ENCODE measurements at places on chromosomes 4 and X.

- DNase-seq: no peak
These were observed 50.6 kb downstream of the GPR50 start for GRCh38 chrX:151226941-151227340.

DNA sequence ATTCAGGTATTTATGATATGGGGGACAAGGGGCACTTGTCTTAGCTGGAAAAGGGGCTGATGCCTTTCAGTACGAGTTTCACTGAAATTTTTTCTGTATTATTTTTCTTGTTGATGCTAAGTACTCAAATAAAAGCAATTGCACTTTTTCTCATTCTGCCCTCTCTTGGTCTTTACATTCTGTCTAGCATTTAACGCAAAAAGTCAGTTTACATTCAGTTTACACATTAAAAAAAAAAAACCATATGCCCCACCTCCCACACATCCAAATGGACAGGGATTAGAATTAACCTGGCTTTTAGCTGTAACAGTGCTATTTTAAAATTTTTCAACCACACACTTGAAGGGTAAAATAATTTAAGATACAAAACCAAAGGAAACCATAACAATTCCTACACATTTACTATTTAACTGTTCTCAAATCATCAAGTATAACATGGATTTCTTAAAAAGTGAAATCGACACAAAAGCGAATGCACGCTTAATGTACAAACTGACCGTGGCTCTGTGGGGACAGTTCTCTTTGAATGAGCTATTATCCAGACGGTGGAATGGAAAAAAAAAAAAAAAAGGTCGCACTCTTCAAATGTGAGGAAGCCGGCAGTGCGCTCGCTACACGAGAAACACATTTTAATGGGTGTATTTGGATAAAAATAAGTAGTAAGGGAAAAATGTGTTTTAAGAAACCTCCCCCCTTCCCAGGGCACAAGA is 1.4 kb downstream of the AMMECR1 start:
- no peak for DNase-seq

DNA sequence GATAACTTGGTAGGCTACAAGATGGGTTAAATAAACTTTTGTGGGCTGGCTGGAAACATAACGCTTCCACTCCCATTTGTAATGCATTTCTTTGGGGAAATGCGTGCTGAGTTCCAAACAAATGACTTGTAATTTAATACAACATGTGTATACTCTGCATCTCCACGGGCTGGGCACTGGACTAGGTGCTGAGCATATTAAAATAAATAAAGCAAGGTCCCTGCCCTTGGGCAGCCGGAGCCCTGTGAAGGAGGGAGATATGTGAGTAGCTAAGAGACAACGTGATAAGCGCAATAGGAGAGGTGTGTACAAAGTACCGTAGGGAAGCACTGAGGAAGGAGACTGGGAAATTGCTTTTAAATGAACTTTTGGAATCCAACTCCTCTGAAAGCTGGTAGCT is 147.2 kb upstream of the RBPJ start:
- DNase-seq: no peak

- DNase-seq: no peak
These were observed 36.5 kb downstream of the SH3RF1 start for GRCh38 chr4:169234137-169234855.

DNA sequence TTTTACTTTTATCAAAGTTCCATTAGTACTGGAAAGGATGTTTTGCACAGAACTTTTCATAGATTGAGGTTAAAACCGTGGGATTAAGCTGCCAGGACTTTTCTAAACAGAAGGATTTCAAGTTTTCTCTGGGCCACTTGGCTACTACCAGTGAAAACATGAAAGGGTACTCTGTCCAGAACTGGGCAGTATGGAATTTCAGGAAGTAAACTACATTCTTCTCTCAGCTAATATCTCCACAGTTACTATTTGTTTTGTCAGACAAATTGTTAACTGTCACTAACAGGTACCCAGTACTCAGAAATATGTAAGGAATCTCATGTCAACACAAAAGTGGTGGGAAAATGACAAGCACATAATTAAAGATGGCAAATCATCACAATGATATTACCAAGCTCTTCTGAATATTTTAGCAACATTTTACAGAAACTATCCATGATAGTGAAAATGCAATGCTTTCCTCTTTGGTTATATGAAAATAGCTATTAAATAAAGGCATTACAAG is 454.4 kb downstream of the C4orf33 start:
- DNase-seq: no peak

GRCh38 chr4:43345323-43345925 is 452.9 kb downstream of the GRXCR1 start:
- no peak for DNase-seq

DNA sequence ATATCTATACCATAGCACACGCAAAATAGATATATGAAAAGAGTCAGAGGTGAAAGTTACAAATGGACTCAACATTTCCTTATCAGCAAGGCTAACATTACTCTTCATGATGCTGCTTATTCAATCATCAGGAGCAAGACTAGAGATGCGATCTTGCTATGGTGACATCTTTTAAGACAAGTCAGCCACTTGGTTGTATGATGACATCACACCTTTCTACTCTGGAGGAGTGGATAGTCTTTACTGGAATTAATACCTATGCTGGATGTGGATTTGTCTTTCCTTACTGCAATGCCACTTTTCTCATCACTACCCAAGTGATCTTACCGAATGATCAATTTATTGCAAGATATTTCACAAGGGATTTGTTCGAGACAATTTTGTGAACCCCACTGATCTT is 87.0 kb upstream of the SPOCK3 start:
- DNase-seq: no peak

GRCh38 chr4:113884655-113885054 is 94.8 kb downstream of the ARSJ start:
- DNase-seq: no peak

DNA sequence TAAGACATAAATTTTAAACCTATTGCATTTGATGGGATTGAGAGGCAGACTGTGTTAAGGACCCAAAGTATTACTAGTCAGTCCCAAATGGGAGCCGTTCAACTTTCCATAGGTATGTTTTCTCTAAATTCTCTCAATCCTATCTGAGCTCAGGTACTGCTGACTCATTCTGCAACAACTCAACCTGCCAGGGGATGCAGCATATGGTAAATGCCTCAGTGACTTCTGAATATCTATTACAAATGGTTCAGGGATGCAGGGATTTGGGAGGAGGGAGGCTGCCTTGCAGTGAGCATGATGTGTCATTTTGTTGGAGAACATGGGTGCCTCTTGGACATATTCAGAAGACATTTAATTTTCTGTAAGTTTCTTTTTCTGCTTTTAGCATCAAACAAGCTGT is 97.3 kb downstream of the HDAC8 start:
- DNase-seq: no peak

GRCh38 chrX:2498781-2499302 is 1.9 kb downstream of the DHRSX start:
- no peak for DNase-seq

GRCh38 chr4:101753721-101754120 is 36.8 kb upstream of the BANK1 start:
- DNase-seq: no peak

DNA sequence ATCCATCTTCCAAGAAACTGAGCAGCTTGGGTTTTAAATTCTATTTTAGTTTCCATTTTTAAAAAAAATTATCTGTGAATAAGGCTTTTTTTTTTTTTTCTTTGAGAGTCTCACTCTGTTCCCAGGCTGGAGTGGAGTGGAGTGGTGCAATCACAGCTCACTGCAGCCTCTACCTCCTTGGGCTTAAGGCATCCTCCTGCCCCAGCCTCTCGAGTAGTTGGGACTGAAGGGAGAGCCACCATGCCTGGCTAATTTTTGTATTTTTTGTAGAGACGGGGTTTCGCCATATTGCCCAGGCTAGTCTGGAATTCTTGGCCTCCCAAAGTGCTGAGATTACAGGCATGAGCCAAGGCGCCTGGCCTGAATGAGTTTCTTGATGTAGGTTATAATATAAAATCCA is 1.4 kb downstream of the ENOPH1 start:
- DNase-seq: no peak

DNA sequence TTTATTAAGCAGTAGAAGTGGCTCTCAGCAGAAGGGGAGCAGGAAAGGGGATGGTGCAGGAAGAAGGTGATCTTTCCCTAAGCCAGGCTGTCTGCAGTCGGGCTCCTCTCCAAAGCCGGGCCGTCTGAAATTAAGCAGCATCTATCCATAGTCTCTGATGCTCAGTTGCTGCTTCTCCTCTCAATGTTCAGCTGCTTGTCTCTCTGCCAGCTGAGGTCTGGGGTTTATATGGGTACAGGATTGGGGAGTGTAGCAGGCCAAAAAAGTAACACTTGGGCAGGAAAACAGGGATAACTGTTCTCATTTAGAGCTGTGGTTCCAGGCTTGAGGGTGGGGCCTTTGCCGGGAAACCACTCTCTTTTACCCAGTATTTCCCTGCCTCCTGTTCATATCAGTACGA is 39.2 kb upstream of the CCKAR start:
- no peak for DNase-seq

- no peak for DNase-seq
These were observed 78.8 kb upstream of the PRPS1 start for GRCh38 chrX:107549504-107549903.

- DNase-seq: no peak
These were observed 351.4 kb upstream of the GATB start for GRCh38 chr4:152112190-152112589.

DNA sequence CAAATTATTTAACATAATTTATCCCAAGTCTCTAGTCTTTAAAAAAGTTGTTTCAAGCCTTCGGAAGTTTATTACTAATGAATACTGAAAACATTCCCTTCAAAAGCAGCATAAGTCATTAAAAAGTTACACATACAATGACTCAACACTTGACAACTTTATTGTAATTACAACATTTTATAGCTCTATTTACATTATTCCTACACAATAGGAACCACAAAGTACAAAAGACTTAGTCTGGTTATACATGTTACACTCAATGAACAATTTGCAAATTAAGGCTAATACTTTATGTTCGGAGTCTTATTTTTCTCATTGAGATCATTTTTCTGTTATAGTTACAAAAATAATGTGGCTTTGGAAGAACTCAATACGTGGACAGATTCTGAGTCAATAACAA is 114.4 kb upstream of the POF1B start:
- no peak for DNase-seq

DNA sequence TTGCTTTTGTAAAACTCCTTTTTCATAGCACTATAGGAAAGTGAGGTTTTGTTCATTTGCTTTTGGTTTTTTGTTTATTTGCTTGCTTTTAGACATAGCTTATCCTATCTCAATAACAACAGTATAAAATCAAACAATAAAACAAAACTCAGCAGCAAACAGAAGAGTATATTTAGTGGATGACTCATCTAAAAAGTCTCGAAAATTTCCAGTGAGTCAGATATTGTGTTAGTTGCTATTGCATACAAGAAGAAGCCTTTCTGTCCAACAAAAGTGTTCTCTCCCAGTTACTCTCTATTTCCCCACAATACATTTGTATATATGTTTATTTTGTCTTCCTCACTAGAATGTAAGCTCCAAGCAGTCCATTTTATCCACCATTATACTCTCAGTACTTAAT is 36.0 kb upstream of the NPNT start:
- peak; percentile 3 for DNase-seq

DNA sequence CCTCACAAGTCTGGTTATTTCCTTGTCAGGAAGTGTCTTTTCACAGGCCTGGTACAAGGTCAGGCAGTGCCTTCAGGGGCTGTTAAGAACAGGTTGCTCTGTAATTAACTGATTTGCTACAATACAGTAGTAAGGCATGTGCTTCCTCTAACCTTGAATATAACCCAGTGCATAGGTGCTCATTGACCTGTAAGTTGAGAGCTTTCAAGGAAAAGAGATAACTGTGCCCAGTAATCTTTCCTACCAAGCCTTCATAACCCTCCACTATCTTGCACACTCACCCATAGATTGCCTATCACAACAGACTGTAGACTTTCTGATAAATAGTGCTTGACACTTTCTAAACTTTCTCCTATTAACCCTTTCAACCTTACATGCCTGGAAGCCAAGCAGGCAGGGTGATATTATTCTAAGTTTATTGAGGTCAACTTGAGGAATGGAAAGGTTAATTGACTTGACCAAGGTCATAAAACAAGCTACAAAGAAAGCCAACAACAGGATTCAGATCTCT is 148.1 kb downstream of the PPARGC1A start:
- no peak for DNase-seq

DNA sequence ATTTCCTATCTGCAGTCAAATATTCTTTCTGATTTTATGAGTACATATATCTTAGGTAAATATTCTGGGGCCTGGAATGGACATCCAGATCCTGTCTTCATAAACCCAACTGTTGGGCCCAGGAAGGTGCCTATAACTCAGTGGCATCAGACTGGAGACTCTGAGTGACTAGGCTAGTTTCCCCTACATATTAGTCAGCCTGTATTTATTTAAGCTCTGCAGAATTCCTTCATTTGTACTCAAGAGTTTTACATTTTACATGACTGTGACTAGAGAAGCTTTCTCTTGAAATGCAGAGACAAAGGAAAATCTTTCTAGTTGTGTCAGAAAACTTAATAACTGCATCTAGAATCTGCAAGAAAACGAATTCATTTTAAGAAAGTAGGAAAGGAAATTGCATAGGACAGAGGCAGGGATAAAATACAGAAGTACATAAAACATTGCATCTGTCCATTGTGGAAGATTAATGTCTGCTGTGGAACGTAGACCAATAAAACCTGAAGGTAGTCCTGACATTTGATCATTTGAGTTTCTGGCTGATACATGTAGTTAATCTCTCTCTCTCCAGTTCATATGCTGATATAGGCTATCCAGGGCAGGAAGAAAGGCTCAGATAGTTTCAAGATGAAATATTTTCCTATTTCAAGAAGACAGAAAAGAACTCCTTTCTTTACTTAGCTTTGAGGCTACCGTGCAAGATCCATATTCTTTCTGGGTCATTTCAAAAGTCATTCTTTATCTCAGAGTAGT is 78.2 kb downstream of the OPHN1 start:
- no peak for DNase-seq

DNA sequence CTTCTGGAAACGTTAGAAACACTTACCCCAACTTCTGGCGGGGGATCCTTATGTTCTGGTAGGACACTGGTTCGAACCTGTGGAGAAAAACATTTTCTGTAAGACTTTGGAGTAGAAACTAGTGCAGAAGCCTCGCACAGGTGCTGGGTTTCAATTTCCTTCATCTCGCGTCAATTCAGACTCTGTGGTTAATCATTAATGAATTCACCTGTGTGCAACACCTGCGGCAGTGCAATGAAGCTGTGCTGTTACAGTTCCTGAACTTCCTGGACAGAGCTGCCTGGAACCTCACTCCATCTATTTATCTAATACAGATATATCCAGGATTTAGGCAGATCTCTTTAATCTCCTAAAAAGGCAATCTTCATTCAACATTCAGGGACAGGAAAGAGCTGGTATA is 531.4 kb downstream of the INPP4B start:
- DNase-seq: no peak
